ENCODE measurements at places on chromosomes 16 and 17.

DNA sequence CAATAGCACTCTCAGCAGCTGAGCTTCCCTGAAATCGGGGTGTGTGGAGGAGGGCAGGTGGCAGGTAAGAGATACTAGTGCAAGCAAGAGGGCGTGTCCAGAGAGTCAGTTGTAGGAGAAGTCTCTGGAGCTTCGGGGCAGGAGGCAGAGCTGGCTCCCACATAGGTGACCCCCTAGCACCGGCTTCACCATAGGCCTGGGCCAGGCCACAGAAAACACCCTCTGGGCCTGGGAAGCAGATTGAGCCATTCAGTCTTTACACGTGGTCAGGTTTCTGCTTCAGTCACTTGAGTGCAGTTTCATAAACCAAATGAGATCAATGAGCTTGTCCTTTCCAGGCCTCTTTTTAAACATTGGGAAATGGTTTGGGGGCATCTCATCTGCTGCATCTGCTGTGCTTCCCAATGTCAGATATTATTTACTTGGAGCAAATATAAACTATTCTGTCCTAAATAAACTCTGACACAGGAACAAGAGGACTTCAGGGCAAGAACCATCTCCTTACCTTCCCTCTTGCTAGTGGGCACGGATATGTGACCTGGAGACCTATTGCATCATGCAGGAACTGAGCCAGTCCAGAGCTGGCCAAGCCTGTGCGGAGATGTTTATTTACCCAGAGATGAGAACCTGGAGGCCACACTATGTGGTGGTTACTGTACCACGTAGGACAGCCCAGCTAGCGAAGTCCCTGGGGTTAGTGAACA, 16.1 kb downstream of the CCR7 start:
- DNase-seq = peak; percentile 87

- no peak for DNase-seq
These were observed 75.6 kb upstream of the PLCG2 start for GRCh38 chr16:81703177-81704155.

GRCh38 chr16:88455610-88456355, 2.7 kb downstream of the ZFPM1 start:
- no peak for DNase-seq

DNA sequence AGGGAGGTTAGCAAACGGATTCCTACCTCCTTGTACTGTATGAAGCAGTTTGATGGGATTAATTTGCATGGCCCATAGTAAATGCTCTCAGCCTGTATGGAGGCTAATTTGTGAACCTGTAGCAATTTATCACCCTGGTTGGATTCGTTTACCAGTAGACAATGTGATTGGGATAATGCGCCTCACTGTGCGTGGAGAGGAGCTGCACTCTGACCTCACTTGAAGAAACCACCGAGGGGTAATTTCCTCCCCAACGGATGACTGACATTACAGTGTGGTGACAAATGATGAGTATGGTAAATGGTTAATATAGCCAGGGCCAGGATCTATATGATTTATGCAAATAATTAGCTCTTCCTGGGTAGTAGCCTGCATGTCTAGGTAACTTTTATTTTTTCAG, 479.1 kb upstream of the RBFOX1 start:
- no peak for DNase-seq

DNA sequence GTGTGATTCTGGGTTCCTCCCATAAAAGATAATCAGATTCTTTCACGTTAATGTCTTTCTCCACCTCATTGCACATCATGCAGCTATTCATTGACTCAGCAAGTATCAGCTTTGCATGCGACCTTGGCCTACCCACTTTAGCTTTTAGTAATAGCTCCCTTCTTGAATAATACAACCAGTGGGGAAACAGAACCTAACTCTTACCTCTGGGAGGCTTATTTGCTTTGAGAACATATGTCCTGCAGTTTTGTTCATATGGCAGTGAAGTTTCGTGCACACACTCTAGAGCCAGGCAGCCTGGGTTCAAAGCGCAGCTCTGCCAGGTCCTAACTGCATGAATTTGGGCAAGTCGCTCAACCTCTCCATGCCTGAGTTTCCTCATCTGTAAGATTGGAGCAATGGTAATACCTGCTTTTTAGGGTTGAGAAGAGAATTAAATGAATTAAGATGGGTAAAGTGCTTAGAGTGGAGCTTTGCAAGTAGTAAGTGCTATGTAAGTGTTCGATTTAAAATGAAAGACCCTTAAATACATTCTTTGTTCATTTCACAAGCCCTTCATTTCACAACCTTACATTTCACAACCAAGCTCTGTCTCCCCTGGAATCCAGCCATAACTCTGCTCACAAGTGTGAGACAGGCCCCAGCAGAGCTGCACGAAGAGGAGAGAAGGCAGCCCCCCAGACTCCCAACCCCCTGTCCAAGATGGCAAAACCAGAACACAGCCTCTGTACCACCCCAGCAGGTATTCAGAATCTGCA, 29.3 kb downstream of the MAPT start:
- DNase-seq = no peak

DNA sequence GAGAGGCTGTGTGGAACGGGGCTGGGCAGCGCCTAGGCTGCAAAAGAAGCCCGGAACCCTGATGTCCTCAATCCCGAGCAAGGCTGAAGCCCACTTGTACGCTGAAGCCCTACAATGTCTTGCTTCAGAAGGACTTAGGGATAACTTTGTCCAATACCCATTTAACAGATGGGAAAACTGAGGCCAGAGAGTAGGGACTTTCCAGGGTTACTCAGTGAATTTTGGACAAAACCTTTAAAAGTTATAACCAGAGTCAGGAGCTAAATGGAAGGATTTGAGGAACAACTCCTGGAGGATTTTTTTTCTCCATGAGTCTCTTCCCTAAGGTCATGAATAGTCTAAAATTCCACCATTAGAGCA, 161.2 kb downstream of the IRX5 start:
- no peak for DNase-seq

DNA sequence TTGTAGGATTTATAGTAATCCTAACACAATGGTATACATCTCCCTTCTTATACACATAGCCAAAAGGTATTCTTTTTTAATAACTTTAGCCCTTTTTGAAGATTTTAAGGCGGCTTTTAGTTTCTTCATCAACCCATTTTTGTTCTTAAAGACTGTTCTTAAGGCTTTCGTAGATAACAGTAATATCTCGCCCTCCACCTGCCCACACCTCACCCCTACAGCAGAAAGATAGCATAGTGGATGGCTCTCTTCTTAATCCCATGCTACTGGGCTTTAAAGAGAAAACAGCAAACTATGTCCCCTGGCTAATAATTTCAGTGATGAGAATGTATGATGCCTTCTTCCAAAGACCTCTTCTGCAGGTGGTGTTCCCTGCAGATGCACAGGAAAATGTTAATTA, 8.6 kb downstream of the IGSF6 start:
- no peak for DNase-seq

- no peak for DNase-seq
These were observed 50.3 kb downstream of the ZFPM1 start for GRCh38 chr16:88503374-88503770.

DNA sequence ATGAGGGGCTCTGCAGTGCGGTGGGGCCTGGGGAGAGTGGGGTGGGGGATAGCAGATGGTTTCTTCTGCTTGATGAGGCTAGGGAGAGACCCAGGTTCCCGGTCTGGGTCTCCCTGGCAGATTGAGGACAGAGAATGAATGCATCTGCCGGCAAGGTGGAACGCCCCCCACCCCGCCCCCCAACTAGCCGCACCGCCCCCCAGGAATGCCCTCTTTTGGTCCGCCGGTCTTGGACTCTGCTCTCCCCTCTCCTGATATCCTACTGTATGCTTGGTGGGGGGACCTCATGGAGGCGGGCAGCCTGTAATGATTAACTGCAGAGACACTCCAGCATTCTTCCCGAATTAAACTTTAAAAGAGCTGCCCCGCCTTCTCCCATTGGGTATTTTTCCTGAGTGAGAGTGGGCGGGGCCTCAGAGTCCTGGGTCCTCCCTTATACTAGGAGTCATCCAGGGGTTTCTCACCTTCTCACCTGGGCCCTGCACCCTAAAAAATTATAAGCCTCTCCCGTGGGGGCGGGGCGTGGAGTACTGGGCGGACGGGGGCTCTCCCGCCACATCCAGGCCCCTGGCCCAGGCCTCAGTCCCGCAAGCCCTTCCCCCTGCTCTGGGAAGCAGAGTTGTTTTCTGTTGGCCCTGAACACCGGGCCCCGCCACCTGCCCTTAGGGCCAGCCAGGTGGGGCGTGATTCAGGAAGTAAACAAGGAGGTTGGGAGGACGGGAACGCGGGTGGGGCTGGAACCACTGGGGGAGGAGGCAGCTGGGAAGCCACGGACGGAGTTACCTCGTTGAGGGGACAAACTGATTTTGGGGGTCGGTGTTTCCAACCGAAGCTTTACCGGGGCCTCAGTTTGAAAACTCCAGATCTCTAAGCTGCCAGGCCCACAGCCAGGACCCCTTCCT, 1.5 kb downstream of the GRB7 start:
- DNase-seq = no peak
